Calu3 (cell line): ENCODE measurements at places on chromosomes 16 and 17.

DNA sequence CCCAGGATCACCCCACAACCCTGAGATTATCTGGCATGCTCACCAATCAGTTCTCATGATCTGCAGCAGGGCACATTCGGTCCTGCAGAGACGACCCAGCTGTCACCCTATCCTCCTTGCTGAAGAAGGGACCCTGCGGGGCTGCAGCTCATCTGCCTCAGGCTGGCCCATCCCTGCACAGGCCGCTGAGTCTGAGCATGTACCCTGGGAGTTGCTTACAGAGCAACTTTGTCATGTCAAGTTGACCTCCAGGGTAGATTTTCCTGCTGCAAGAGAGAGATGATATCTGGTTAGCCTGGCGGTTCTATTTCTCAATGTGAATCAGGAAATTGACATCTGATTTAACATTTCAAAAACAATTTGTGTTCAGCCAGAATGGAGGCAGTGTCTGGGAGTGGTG, 36.0 kb upstream of the ADCY9 start:
- H3K27ac ChIP-seq: no peak overlapping the region
- no peak for DNase-seq
- H3K4me3 ChIP-seq: no peak overlapping the region
- H3K27me3 ChIP-seq: peaks cover under 1% of the 10 kb centered on the region
- H3K4me1 ChIP-seq: no peaks in the 10 kb centered on the region
- H3K36me3 ChIP-seq: no peaks in the 10 kb centered on the region

GRCh38 chr16:68230176-68230571, 5.8 kb downstream of the ESRP2 start:
- peak overlapping the region; percentile 40 for H3K27ac ChIP-seq
- peaks cover 26% of the 10 kb centered on the region for H3K4me1 ChIP-seq
- no peak overlapping the region for H3K4me3 ChIP-seq
- H3K36me3 ChIP-seq: peaks cover 75% of the 10 kb centered on the region

DNA sequence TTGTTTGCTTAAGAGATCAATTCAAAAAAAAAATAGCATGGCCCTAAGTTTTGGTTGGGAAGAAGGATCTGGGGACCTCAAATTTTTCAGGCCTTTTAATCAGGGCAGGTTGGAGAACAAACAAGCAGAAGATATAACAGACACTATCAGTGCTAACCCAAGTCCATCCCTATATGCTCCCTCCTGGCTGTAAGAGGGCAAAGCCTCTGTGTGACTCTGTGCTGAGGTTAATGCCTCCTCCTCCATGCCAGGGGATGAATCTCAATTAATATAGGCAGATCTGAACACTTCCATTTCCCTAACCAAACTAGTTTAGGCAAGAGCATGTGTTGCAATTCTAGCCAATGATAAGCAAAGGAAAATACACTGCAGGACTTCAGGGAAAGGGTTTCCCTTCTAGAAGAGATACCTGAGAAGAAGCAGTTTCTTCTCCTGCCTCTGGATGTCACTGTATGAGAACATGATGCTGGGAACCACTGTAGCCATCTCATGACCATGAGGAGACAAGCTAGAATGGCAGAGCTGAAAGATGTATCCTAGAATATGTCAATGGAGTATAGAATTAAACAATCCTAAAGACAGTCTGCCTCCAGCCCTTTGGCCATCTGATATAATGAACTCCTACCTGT, 76.0 kb downstream of the CHD9NB start:
- H3K27ac ChIP-seq: no peak overlapping the region
- H3K36me3 ChIP-seq: no peaks in the 10 kb centered on the region
- no peaks in the 10 kb centered on the region for H3K4me1 ChIP-seq
- peak; percentile 4 for DNase-seq
- H3K27me3 ChIP-seq: peaks cover 59% of the 10 kb centered on the region

GRCh38 chr17:6677158-6677831, 25.7 kb downstream of the C17orf100 start:
- DNase-seq: no peak
- H3K36me3 ChIP-seq: no peaks in the 10 kb centered on the region
- H3K27me3 ChIP-seq: peaks cover 14% of the 10 kb centered on the region
- H3K4me3 ChIP-seq: no peak overlapping the region
- H3K4me1 ChIP-seq: peaks cover 13% of the 10 kb centered on the region
